Muscle of arm (tissue), 14 donors: ENCODE measurements at places on chromosomes 6 and 20.

DNA sequence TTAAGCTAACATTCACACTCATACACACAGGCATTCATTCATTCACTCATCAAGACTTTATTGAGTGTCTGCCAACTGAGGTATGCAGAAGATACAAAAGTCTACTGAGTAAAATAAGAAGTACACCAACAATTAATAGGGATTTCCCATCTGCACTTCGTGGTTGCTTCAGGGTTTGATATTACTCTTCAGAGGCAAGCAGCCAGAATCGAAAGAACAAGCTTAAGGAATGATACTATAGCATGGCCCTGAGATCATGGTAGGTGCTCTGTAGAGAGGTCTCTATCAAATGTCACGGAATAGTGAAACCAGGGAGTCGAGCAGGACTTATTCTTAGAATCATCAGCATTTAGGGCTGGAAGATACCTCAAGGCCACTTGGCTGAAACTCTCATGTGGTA is 135.4 kb downstream of the NRN1 start:
- DNase-seq: no peak

- DNase-seq: no peak
Measured at GRCh38 chr20:53428588-53428987, 165.1 kb downstream of the ZNF217 start.

- no peak for DNase-seq
Measured at GRCh38 chr6:44926556-44926955, 401.6 kb upstream of the RUNX2 start.

DNA sequence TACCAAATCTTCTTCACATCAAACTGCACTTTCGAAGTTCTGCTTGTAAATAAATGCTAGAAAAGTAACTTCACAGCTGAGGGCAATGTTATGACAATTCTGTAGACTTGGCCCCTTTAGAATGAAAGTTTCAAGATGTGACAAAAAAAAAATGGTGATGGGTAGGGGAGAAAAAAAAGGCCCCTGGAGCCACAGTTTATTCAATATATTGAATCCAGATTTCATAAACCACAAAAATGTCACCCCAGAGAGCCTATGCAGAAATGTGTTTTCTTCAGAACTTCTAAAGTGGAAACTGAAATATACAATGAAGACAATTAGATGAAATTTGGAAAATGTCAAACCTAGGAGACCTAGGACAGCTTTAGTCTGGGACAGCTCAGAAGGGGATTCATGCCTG is 143.1 kb downstream of the EDN3 start:
- no peak for DNase-seq

- DNase-seq: no peak
Measured at GRCh38 chr20:43438578-43439316, 18.9 kb upstream of the SRSF6 start.

GRCh38 chr20:25469558-25469957 is 62.1 kb downstream of the GINS1 start:
- DNase-seq: no peak

GRCh38 chr6:152012227-152012626 is 204.7 kb downstream of the ESR1 start:
- no peak for DNase-seq

DNA sequence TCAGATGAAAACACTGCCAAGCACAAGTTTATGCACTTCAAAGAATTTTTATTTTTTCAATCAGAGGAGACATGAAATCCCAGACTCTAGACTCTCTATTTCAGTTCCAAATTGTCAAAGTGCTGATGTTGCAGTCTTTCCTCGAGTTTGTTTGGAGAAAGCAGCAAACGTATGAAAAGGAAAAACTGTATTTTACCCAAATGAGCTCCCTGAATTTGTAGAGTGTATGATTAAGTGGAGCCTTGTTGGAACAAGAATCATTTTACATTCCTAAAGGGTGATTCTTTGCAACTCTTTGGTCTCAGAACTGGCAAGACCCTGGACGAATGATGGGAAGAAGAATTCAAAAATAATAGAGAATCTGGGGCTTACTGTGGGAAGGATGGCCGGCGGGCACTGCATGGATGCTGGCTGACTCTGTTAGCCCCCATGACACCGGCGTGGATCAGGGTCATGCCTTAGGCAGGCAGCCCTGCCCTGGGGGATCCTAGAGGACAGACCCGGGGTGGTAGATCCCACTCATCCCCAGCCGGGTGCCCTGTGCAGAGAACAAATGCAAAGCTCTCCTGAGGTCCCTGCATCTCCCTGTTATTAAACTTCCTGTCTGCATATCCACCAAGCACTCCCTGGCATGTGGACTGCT is 207.4 kb downstream of the FNDC1 start:
- no peak for DNase-seq

DNA sequence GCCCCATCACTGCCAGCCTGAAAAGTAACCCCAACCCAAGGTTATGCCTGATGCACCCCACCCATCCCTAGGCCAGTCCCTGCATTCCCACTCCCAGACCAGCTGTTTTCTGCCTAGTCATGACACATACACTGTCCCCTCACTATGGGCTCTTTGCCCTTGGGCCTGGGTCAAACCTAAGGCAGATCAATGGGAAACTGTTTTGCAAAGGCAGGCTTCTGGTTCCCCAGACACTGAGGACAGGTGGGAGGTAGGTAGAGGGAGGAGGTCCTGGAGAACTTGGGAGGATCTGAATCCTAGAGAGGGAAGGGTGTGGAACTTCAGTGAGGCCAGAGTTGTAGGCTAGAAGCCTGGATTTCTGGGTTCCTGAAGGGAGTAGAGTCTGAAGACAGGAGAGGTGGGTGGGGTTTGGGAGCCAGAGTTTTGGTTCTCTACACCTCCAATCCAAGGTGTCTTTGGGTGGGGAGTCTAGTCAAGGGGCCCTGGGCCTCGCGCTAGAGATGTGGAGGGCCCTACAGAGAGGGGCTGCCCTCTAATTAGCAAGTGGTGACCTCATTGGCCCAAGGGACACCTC is 2.0 kb downstream of the CLIC1 start:
- DNase-seq: no peak

GRCh38 chr6:151291722-151292059 is 51.9 kb downstream of the AKAP12 start:
- DNase-seq: no peak

DNA sequence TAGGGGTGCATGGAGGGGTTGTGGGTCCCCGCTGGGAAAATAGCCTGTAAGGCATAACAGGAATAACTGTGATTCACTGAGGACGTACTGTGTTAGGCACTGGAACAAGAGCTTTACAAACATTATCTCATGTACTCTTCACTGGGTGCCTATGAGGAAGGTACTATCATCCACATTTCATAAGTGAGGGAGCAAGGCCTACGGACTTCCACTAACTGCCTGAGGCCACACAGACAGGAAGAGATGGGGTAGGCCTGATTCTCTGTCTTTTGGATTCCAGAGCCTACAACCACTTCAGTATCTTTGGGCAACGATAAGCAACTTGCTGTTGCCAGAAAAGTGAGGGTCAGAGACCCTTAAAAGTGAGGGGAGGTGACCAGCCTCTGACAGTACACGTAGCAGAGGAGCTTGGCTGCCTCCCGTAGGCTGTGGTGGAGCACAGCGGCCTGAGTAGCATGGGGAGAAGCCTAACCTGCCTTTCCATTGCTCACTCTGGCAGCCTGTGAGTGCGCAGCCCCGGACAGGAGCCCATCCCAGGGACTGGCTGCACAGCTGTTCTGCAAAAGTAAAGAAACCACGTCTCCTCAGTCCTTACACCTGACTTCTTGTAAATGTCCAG is 30.4 kb downstream of the PSMB1 start:
- no peak for DNase-seq

- DNase-seq: no peak
Measured at GRCh38 chr6:142152746-142153145, 5.7 kb downstream of the VTA1 start.

DNA sequence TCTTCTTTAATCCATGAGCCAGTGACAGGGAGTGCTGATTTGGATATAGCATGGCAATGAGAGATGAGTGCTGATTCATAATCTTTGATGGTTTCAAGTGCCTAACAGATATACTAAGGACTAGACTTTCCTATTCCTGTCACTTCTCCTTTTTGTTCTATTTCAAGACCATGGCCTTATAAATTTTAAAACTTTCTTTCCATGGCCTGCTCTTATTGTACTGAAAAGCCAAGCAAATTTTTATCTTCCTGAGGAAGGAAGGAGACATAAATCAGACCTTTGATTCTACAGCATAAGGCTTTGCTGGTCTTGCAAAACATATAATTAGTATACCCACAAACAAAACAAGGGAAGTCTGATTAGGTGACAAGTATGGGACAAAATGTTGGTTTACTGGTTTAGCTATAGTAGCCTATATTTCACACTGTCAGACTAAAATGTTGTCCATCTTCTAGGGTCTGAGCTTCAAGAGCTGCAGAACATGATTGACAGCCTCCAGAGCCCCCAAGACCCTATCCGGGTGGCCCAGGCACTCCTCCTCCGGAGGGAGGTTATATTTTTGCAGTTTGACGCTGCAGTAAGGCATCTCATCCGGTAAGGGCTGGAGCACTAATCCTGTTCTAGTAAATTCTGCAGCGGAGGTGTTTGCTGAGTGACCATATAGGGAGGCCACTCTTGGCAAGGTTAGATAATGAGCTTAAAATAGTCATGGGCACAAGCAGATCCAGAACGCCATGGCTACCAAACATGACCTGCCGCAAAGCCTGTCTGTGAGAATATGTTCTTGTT is 82.3 kb downstream of the CD164 start:
- no peak for DNase-seq

- DNase-seq: no peak
Measured at GRCh38 chr6:79048611-79049010, 29.4 kb downstream of the PHIP start.

DNA sequence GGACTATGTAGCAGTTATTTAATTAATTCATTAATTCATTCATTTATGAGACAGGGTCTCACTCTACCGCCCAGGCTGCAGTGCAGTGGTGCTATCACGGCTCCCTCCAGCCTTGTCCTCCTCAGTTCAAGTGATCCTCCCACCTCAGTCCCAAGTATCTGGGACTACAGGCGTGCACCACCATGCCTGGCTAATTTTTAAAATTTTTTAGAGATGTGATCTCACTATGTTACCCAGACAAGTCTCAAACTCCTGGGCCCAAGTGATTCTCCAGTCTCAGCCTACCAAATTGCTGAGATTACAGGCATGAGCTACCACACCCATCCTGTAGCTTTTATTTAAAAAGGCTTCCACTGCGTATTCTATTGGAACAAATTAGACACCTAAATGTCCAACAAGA is 23.4 kb downstream of the SRPK1 start:
- DNase-seq: no peak

DNA sequence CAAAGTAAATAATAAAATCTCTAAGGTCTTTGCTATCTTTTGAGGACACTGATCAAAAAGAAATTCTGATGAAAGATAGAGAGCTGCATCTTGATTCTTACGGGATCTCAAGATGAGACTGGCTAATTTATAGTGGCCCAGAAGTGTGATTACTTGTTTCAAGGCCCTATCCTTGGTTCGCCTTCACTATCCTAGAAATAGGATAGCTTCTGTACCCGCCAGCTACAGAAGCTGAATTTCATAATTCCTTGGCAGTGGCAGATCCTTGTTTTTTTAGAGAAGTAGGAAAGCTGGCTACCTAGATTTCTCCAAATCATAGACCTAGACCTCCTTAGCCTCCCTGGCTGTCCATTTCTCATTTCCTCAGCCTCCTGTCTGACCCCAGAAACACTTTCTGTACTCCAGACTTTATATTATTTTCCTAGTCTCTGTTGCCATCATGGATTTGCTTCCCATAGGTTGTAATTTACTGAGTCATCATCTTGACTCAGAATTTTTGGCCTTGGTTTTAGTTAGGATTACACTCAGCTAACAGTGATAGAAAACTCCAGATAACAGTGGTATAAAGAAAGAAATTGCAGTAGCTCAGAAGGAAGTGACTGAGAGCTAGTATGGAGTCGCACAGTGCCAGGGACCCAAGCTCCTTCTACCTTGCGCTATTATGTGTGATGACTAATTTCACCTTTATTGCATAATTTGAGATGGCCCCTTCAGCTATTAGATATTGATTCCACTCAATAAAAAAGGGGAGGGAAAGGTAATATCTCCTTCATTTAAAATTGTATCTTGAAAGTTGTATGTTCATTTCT is 27.7 kb downstream of the PHF3 start:
- no peak for DNase-seq

- DNase-seq: no peak
Measured at GRCh38 chr6:51049983-51050877, 231.6 kb downstream of the TFAP2B start.

- no peak for DNase-seq
Measured at GRCh38 chr6:29517728-29518440, 30.1 kb upstream of the MAS1L start.

DNA sequence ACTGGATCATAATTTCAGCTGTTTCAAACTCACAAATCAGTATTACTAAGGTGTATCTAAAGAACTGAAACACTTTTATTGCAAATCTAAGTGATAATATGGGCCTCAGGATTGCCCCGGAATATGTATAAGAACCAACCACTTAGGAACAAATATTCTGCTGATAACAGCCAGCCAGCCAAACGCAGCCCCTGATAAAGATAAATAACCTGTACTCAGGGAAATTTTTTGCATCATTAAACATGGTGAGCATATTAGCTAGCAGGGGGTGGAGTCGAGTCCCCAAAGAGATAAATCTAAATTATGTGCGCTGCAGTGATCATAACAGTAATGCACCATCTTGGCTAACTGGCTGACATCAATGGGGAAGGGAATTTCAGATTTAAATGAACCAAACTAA is 410.2 kb upstream of the MAP3K7 start:
- DNase-seq: no peak

GRCh38 chr6:168343239-168344150 is 23.9 kb upstream of the DACT2 start:
- no peak for DNase-seq

DNA sequence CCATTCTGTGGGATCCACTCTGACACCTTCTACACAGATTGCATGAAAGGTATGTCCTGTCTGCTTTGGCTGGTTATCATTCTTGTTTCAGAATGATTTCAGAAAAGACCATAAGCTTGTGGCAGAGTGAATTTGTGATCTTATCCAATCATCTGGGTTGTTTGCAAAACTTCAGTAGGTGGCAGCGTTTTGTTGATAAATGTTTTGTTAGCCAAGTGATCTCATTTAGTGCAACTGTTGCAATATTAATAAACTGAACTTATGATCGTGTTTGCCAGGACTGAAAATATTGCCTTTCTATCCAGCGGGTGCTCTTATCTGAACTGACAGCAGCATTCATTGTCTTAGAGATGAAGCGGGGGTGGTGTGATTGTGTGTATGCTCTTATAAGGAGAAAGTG is 613.2 kb upstream of the NOX3 start:
- DNase-seq: no peak
